ENCODE measurements at places on chromosomes 5 and 9.

DNA sequence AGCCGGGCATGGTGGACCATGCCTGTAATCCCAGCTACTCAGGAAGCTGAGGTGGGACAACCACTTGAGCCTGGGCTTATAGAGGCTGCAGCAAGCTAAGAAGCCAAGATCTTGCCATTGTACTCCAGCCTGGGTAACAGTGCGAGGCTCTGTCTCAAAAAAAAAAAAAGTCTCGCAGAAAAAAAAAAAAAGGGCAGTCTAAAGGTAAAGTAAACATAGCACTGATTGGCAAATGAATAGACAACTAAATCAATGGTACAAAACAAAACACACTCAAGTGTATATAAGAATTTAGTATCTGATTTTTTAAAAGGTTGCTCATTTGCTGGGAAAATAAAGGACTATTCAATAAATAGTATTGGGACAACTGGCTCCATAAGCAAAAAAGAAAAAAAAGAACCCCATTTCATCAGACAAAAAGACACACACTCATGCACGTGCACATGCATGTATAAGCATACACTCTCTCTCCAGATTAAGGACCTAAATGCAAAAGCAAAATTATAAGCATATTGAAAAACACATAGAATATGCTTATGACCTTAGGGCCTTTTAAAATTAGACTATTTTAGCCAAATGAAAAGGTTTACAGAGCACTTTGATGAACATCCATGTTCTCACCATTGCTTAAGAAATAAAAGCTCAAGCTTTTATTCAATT, 5.7 kb downstream of the IL6ST start:
- DNase-seq: no peak

DNA sequence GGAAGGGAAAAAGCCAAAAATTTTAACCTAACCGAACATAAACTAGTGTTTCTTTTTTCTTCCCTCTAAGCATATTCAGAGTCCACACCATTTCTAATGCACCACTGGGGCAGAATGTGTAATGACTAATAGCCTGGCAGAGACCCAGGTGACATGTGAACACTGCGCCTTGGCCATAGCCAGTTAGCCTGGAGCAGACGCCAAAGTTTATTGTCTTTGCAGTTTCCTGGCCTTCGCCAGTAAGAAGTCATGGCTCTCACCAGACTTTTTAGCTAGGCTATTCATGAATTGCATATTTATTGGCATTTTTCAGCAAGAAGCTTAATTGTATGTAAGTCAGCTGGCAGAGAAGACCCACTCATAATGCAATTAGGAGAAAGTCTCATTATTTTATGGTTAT, 182.8 kb upstream of the SLC27A6 start:
- no peak for DNase-seq

DNA sequence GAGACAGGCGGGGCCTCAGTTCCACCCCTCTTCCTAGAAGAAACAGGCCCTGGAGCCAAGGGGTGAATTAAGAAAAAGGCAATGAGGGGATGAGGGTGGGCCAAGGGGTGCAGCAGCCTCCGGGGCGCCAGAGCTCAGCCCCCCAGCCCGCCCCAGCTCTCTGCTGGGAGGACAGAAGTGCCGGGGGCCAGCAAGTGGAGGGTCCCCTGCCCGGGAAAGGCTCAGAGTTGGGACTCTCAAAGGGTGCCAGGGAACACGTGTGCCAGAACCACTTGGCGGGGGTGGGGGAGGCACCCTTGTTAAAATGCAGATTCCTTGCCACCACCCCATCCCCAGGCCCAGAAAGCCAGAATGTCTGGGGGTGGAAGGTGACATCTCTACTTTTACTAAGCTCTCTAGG, 67.6 kb upstream of the BARHL1 start:
- no peak for DNase-seq

DNA sequence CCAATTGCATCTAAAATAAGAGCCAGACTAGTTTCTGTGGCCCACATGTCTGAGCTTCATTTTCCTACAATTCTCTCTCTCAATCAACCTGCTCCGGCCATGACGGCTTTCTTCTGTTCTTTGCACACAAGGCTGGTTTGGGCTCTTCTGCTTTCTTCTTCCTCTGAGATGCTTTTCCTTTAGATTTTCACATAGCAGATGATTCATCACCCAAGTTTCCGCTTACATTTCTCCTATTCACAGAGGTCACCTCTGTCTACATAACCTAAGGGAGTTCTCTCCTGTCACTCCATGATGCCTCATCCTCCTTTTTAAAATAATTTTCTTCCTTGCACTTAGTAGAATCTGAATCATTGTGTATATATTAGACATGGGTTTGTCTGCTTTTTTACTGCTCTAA, 334.6 kb upstream of the TUSC1 start:
- DNase-seq: no peak

DNA sequence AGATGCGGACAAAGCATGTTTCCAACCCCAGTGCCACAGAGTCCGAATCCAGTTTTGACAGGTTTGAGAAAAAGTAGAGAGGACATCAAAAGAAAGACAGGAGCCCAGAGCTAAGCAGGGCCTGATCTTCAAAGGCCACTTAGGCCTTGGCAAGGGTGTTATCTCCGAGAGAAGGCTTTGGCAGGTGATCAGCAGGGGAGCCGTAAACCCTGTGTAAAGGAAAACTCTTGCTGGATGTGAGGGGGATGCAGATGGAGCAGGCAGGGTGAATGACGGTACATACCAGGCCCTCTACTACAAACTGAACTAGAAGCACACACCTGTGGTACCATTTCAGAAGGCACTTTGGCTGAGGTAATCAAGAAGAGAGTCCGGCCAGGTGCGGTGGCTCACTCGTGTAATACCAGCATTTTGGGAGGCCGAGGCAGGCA, 1.4 kb upstream of the HNRNPH1 start:
- no peak for DNase-seq

DNA sequence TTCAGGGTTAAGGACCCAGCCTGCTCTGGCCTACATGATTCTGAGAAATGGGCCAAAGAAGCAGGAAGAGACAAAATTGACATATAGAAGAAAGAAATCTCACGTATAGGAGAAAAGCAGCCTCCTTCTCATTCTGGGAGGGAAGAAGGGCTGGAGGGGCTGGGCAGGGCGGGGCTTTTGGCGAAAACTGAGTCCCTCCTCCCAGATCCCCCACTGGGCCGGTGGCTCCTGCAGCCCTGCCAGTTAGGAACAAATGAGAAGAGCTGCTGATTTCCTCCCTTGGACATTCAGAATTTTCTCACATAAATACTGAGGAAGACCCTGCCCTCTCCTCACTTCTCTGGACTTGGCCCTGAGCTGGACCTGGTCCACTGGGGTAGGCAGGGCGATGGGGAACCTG, at the start of gene WNT8A:
WNT8A (plus strand) TSS at position 332 of the 400 bp plus-strand sequence. CDS start 95 bp downstream, outside the sequence.
- DNase-seq: no peak

GRCh38 chr9:124869466-124869985, 7.6 kb downstream of the ARPC5L start:
- peak; percentile 70 for DNase-seq

- DNase-seq: no peak
Measured at GRCh38 chr9:124834591-124834990, 18.7 kb upstream of the WDR38 start.

DNA sequence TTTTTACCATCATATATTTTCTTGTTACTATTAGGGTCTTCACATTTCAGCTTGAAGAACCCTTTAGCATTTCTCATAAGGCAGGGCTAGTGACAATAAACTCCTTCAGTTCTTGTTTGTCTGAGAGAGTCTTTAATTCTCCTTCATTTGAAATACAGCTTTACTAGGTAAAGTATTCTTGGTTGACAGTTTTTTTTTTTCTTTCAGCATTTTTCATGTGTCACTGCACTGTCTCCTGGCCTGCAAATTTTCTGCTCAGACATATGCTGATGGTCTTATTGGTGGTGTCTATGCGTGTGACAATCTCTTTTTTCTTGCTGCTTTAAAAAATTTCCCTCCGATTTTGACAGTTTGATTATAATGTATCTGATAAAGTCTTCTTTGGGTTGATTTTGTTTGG, 399.9 kb downstream of the SH3GL2 start:
- DNase-seq: no peak

DNA sequence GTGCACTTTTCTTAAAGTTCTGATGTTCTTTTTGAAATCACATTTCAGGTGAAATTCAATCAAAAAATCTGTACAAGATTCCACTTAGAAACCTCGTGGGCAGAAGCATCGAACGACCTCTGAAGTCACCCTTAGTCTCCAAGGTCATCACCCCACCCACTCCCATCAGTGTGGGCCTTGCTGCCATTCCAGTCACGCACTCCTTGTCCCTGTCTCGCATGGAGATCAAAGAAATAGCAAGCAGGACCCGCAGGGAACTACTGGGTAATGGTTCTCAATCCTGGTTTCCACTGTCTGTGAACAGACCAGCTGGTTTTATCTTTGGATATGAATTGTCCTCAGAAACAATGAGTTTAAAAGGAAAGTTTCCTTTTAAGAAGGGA, 8.1 kb upstream of the SLC2A8 start:
- peak; percentile 28 for DNase-seq

DNA sequence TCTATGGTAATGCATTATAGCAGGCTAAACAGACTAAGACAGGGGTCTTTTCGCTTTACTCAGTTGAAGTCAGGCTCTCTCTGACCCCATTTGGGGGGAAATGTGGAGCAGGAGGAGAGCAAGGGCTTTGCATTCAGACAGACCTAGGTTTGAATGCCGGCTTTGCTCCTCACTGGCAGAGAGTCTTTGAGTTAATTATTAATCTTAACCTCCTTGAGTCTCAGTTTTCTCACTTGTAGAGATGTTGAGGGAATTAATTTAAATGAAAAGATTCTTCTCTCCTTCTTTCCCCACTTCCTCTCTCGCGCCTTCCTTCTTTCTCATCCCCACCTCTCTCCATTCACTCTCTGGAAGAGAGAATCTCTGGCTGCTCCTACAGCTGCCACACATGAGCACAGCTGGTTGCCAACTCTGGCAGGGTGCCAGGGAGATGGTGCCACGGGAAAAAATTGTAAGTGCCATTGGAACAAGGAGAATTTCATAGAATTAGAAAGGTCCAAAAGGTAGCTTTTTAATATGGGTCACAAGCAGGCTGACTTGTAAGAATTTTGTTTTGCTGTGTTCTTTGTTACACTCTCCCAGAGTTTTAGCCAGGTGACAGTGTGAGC, 25.2 kb upstream of the GLRA1 start:
- DNase-seq: no peak

GRCh38 chr5:144179226-144179625, 8.6 kb downstream of the KCTD16 start:
- DNase-seq: no peak

GRCh38 chr9:23563517-23563916, 262.5 kb downstream of the ELAVL2 start:
- DNase-seq: no peak

GRCh38 chr9:129307227-129307970, 129.3 kb upstream of the IER5L start:
- no peak for DNase-seq

- peak; percentile 74 for DNase-seq
Measured at GRCh38 chr5:171484460-171484899, 65.0 kb downstream of the FGF18 start.

GRCh38 chr5:106974272-106974671, 696.5 kb downstream of the EFNA5 start:
- DNase-seq: no peak

DNA sequence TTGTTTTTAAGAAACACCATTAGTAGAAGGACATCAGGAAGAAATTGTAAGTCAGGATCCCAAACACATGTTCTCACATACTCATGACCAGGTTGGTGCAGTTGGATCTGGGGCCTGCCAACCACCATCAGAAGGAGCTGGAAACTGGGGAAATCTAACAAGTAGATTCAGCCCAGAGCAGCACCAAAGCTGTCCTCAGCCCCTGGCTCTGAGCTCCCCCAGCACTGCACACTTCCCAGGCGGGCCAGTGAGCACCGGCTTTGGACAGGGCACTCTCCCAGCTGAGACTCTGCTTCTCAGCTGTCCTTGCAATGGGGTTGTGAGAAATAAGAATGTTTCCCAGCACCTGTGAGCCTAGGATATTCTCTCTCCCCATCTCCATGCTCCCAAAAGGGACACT, 162.5 kb downstream of the PAX5 start:
- DNase-seq: no peak

DNA sequence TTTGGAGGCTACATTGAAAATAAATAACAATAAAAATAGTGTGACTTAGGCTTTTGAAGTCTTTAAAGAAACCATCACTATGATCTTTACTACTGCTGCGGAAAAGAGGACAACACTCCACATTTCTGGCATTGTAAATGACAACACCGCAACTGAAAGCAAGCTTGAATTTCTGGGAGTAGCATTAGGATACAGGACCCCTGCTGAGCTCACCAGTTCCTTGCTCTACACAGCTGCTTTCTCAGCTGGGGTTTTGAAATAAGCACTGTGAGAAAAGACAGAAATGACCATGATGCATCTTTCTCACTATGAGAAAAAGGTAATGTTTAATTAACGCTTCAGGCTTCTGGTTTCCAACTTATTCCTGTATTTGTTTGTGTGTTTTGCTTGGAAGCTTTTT, 168.0 kb downstream of the TAF11L14 start:
- no peak for DNase-seq

DNA sequence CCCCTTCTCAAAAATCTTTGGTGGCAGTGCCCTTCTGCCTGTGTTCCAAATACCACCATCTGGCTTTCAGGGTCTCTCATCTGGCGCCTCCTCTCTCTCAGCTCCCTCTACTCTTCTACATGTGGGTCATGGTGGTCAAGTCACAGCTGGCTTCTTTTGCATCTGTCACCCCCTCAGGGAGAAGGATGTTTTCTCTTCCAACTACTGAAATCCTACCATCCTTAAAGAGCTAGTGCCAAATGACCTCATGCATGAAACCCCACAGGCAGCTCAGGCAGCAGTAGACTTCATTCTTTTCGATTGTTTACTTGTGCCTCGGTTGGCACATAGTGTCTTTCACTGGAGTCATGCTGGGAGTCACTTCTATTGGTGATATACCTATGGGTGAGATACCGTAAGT, 219.2 kb downstream of the DCP2 start:
- no peak for DNase-seq

DNA sequence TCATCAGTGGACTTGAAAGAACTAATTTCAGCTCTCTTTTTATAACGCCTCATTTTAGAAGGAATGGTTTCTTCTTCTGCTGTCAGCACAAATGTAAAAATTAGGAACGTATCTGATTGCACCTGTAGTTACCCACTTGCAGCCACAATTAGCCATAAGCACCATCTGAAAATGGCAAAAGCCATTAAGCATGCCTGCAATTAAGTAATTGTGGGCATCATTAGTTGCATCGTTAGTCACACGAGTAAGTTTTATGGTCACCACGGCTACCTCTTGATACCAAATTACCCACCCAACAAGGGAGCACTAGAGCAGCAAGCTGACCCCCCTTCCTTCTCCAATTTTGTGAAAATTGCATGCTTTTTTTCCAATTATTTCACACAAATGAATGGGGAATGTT, 25.8 kb upstream of the SLC44A1 start:
- DNase-seq: no peak
